ENCODE measurements at places on chromosomes 7 and 10. TPM values are rescaled to one million over a fixed set of nuclear protein-coding genes. Genes with fewer than 3 reads are reported as not detected.

The CALHM3 gene
- not detected for total RNA-seq

- no peak for ATAC-seq
Observed at GRCh38 chr7:39659356-39660013, 36.1 kb downstream of the RALA start.

- no peak for ATAC-seq
Observed at GRCh38 chr10:7090529-7090928, 320.3 kb downstream of the SFMBT2 start.

- no peak for ATAC-seq
Observed at GRCh38 chr10:1514681-1515080, 222.6 kb downstream of the ADARB2 start.

DNA sequence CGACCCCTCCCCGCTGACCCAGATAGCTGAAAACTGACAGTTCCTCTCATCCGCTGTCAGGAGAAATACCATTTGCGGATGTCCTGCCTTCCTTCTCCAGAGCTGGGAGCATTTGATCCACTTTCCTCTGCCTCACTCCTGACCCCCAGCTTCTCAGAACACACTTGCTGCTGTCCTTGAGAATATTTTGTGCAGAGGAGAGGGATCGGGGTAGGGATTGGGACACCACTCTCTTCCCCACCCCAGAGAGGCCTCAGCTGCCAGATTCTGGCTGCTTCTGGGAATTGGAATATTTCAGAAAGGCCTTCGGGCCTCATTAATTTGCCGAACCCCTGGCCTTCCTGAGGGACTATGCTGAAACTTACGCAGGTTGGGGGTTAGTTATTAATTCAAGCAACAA, 97.0 kb downstream of the C10orf105 start:
- ATAC-seq: no peak

DNA sequence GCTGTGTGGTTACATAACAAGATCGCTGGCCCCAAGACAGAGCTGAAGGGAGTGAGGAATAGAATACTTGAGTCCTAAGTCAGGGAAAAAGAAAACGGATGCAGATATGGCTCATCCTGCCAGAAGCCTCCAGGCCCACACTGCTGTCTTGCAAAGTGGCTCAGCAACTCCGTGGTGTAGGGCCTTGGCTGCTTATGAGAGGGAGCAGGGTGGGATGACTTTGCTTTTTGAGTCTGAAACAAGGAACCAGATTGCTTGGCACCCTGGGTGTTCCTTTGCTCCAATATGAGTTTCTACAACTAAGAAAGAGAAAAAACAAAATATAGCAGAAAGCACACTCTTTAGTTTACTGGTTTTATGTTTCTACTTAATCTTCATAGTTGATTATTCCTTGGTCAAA, 193.8 kb upstream of the WDR11 start:
- ATAC-seq: no peak

The TRIL gene
- total RNA-seq: 2.9 TPM

Data from esophagus mucosa (tissue), 1 donor.